NCI-H1436 treated with DMSO at 0.1 percent for 48 hours (cell line): ENCODE measurements at places on chromosomes 5 and 9.
A peak's percentile ranks its signal among the peaks of the same experiment; 100 is the strongest.

DNA sequence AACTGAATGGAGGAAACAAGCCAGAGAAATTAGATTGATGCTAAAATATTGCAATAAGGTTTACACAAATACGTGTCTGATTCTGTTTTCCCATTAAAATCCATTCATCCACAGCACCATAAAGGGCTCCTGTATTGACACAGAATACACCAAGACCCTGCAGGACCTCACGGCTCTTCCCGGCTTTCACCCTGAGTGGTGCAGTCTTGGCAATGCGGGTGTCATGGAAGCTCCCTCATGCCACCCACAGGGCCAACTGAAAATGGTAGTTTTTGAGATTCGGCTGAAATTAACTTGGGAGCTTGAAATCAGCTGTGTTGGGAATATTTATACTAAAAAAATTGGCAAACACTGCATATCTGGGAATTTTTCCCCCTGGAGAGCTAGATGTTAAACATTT is 17.3 kb upstream of the EXOC3 start:
- no peak for DNase-seq

- no peak for DNase-seq
Observed at GRCh38 chr5:44997506-44997905, 188.8 kb downstream of the MRPS30 start.

GRCh38 chr5:170100066-170100943 is 5.4 kb upstream of the FOXI1 start:
- DNase-seq, result no peak

GRCh38 chr5:32143617-32144377 is 30.3 kb downstream of the GOLPH3 start:
- no peak for DNase-seq

- no peak for DNase-seq
Observed at GRCh38 chr5:44847206-44847852, 38.6 kb downstream of the MRPS30 start.

DNA sequence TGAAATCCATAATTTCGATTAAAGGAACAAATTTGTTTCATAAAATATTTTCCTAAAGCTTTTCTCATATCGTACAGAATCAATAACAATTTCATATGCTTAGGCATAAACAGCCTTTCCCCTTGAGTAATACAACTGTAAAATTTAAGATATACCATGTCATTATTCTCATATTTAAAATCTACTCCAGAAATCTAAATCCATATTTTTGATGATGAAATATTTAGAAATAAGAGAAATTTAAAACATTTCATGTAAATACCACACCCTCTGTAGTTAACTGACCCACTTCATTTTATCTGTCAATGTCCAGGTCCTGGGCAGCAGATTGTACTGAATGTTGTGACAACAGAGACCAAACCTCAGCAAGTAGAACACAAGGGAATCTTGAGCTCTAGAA is 5.1 kb downstream of the POC5 start:
- DNase-seq, result no peak

GRCh38 chr5:96084874-96085506 is 123.3 kb upstream of the ELL2 start:
- no peak for DNase-seq

DNA sequence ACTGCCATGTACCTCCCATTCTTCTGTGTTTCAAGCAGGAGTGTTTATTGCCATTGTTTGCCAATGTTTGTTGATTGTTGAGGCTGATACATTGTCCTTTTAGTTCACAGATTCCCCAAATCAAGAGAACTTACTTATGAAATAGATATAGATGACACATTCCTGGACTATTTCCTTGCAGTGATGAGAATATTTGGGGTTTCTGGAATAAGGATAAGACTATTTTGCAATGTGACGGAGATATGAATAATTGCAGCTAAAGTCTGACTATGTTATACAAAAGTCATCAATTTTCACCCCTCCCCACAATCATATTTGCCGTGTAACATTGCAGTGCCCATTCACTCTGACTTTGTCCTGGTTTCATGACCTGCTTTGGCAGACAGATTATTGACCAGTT is 460.8 kb downstream of the CDH10 start:
- DNase-seq, result no peak

DNA sequence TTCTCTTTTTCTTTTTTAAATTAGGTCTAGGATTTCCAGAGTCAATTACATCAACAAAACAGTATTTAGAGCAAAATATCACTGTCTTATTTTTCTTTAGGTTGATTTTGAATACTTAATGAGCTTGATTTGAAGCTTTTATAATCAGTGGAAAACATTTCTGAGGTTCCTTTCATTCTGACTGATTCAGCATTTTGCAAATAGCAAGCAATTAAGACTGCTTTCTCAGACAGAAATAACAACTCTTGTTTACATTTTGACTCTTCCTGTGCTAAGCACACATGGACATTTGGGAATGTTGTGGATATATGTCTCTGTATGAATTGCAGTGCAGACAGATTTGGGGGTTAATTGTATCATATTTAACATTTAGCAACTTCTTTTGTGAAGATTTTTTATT is 22.2 kb upstream of the MCCC2 start:
- DNase-seq, result no peak

DNA sequence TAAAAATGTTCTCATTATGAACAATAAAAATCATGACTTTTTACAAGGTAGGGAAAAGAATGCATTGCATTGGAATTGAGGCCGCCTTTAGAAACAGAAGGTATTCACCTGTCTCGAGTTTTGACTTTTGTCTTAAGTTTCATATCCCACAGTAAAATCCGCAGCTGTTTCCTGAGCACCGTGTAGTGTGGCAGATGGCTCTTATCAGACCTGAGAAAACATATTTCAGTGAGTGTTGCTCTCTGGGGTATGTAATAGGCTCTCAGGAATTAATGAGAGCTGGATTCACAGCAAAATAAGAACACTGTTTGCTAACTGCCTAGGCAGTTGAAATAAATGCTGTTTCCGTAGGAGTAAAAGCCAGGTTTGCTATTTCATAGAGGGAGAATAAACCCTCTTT is 221.4 kb downstream of the CFAP90 start:
- DNase-seq, result peak; percentile 72

- no peak for DNase-seq
Observed at GRCh38 chr5:79333852-79334557, 98.1 kb downstream of the JMY start.

GRCh38 chr5:89273289-89273688 is 390.3 kb upstream of the MEF2C start:
- DNase-seq, result no peak

- no peak for DNase-seq
Observed at GRCh38 chr5:33470544-33470943, 29.8 kb downstream of the TARS1 start.

GRCh38 chr5:175706499-175706898 is 48.6 kb downstream of the HRH2 start:
- DNase-seq, result no peak

DNA sequence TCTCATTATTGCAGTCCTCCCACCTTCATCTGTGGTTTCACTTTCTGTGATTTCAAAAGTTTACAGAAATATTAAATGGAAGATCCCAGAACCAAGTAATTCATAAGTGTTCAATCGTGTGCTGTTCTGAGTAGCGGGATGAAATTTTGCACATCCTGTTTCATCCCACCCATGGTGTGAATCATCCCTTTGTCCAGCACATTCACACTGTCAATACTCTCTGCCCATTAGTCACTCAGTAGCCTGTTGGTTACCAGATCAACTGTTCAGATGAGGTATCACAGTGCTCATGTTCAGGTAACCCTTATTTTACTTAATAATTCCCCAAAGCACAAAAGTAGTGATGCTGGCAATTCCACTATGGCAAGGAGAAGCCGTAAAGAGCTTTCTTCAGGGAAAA is 26.8 kb downstream of the FAM81B start:
- DNase-seq, result no peak
